Naive thymus-derived CD4-positive, alpha-beta T cell (primary cell): ENCODE measurements at places on chromosomes 5 and 9. TPM values are rescaled to one million over a fixed set of nuclear protein-coding genes. Genes with fewer than 3 reads are reported as not detected.

DNA sequence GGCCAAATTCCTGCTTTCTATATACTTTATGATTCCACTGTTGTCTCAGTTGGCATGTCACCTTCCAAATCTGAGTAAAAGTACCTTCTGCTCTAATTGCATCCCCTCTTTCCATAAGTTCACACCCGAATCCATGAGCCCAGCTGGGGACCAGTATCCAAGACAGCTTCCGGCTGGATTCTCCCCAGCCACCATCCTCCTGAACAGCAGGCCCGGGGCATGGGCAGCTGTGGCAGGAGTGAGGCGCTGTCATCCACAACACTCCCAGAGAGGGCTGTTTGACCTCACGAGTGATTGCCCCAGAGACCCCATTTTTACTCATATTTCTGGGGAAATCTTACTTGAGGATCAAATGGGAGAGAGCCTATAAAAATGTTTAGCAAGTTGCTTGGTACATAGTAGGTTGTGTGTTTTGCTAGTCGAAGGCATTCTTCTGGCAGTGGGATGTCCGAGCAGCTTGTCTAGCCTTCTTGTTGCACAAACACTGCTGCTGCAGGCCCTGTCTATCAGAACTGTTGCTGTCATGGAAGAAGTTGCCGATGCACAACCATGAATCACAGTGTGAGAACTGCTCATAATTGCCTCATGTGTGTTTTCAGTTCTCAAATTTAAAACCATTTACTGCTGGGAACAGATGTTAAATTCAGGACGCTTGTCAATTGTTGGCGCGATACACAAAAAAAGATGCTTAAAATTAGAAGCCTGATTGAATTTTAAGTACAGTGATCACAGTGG is 93.8 kb downstream of the HSPA4 start:
- no peaks in the 10 kb centered on the region for H3K27me3 ChIP-seq
- no peak overlapping the region for H3K27ac ChIP-seq
- no peaks in the 10 kb centered on the region for H3K36me3 ChIP-seq

DNA sequence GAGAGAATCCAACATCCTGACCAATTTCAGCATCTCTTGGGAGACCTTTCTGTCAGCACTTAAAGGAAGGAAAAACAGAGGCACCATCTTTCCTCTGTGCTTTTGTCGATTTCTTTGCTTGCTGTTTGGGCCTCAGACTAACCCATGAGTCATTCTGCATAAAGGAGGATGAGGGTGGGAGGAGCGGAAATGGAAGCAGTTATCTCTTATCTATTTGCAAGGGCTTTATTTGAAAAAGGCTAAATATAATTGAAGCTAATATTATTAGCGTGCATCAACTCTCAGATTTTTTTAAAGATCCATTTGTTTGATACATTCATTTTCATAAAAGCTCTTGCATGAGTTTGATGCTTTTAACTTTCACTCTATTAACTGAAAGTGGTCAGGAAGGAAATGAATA is 72.9 kb downstream of the ZNF622 start:
- no peaks in the 10 kb centered on the region for H3K27me3 ChIP-seq
- H3K4me3 ChIP-seq: no peak overlapping the region
- no peaks in the 10 kb centered on the region for H3K4me1 ChIP-seq

GRCh38 chr5:58122848-58123392 is 337.0 kb downstream of the PLK2 start:
- H3K27me3 ChIP-seq: no peaks in the 10 kb centered on the region
- H3K36me3 ChIP-seq: no peaks in the 10 kb centered on the region
- no peak overlapping the region for H3K27ac ChIP-seq
- H3K4me3 ChIP-seq: no peak overlapping the region
- H3K4me1 ChIP-seq: no peaks in the 10 kb centered on the region

- H3K27me3 ChIP-seq: no peaks in the 10 kb centered on the region
- H3K36me3 ChIP-seq: no peaks in the 10 kb centered on the region
- no peak for DNase-seq
- H3K27ac ChIP-seq: no peak overlapping the region
- H3K4me1 ChIP-seq: peaks cover 3% of the 10 kb centered on the region
Measured at GRCh38 chr9:97958812-97959511, 21.0 kb upstream of the HEMGN start.

DNA sequence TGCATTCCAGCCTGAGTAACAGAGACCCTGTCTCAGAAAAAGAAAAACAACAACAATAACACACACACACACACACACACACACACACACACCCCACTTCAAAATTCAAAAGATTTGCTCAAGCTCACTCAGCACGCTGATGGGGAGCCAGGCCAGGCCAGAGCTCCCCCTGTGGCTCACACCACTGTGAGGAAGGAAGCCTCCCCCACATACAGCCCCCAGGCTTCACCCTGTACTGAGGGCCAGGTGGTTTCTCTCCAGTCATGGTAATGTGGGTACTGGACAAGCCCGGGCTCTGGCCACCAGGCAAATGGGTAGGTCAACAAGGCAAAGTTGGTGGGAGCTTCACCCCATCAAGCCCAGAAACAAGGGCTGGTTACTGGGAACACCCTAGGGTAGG is 19.0 kb downstream of the ATOX1 start:
- H3K27ac ChIP-seq: no peak overlapping the region
- H3K4me3 ChIP-seq: no peak overlapping the region
- DNase-seq: no peak
- no peaks in the 10 kb centered on the region for H3K27me3 ChIP-seq
- H3K4me1 ChIP-seq: no peaks in the 10 kb centered on the region
- no peaks in the 10 kb centered on the region for H3K36me3 ChIP-seq

DNA sequence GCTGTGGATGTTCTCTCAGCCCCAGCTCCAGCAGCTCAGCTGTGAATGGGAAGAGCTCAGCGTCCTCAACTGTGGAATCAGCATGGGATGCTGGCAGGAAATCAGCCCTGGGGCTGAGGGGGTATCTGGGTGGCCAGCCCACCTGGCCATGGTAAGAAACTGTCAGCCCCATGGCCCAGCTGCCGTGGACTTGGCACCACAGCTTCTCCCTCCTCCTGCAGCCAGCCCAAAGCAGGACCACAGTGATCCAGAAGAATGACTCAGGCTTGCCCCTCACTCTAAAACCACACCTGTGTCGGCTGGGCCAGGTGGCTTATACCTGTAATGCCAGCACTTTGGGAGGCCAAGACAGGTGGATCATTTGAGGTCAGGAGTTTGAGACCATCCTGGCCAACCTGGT is 48.0 kb downstream of the SAR1B start:
- no peaks in the 10 kb centered on the region for H3K27me3 ChIP-seq
- peak overlapping the region; percentile 32 for H3K27ac ChIP-seq
- no peak for DNase-seq
- peaks cover 4% of the 10 kb centered on the region for H3K4me1 ChIP-seq

GRCh38 chr5:132601071-132601728 is 44.4 kb downstream of the RAD50 start:
- H3K27ac ChIP-seq: no peak overlapping the region
- no peaks in the 10 kb centered on the region for H3K4me1 ChIP-seq
- no peak for DNase-seq
- H3K4me3 ChIP-seq: no peak overlapping the region
- H3K27me3 ChIP-seq: no peaks in the 10 kb centered on the region

DNA sequence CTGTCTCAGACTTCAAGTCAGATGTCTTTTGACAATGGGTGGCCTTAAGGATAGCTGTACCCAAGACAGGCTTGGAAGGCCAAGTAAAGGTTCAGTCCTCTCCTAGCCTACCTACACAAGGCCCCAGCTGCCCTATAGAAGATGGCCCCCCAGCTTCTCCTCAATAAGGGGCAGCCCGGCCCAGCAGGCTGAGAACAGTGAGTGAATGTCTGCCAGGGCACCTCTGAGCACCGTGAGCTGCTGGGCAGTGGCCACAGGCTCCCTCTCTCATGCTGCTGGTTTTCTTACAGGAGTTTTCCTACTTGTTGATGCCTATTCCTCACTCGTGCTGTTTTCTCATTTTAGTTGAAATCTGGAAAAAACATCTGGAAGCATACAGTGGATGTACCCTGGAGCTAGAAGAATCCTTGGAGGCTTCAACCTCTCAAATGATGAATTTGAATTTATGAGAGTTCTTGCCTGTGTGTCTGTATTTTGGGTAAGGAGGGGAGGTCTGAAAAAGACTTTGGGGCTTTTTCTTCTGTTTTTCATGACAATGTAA is 40.1 kb downstream of the SECISBP2 start:
- no peaks in the 10 kb centered on the region for H3K27me3 ChIP-seq
- DNase-seq: no peak
- H3K4me3 ChIP-seq: no peak overlapping the region
- peaks cover 17% of the 10 kb centered on the region for H3K36me3 ChIP-seq
- no peaks in the 10 kb centered on the region for H3K4me1 ChIP-seq

GRCh38 chr5:144913661-144914060 is 743.0 kb downstream of the KCTD16 start:
- no peak for DNase-seq
- H3K27ac ChIP-seq: no peak overlapping the region
- no peaks in the 10 kb centered on the region for H3K27me3 ChIP-seq
- no peaks in the 10 kb centered on the region for H3K36me3 ChIP-seq

DNA sequence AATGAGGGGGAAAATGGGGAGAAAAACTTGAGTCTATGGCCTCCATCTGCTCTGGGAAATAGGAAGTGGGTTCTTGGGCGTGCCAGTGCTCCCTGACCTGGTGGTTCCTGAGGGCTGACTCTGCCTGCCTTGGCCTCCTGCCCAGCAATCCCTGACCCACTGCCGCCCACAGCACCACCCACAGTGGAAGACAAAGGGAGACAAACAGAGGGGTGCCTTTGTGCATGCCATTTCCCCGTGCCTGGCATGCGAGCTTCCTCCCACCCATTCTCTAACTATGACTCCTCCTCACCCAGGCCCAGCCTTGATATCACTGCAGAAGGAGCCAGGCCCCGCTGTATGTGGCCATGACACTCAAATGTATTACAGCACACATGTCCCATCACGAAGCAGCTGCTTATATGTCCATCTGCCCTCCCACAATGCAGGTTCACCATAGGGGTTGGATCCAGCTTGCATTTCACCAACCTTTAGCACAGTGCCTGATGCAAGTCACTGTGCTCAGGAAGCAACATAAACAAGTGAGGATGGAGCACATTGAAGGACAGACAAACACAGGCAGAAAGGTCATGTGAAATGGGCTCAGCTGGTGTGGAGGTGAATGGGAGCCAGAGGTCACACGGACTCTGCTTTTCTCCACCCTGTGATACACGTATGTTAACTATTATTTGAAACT is 84.4 kb downstream of the ADRB2 start:
- H3K36me3 ChIP-seq: no peaks in the 10 kb centered on the region
- H3K27ac ChIP-seq: no peak overlapping the region
- H3K27me3 ChIP-seq: no peaks in the 10 kb centered on the region
- H3K4me1 ChIP-seq: peaks cover 5% of the 10 kb centered on the region
- no peak overlapping the region for H3K4me3 ChIP-seq

- H3K4me3 ChIP-seq: no peak overlapping the region
- no peaks in the 10 kb centered on the region for H3K36me3 ChIP-seq
- no peaks in the 10 kb centered on the region for H3K27me3 ChIP-seq
- no peak for DNase-seq
Measured at GRCh38 chr5:113660206-113660605, 146.7 kb downstream of the YTHDC2 start.

- H3K27me3 ChIP-seq: no peaks in the 10 kb centered on the region
- no peaks in the 10 kb centered on the region for H3K36me3 ChIP-seq
- DNase-seq: no peak
- no peak overlapping the region for H3K4me3 ChIP-seq
- no peaks in the 10 kb centered on the region for H3K4me1 ChIP-seq
- no peak overlapping the region for H3K27ac ChIP-seq
Measured at GRCh38 chr9:94623253-94623652, 16.1 kb downstream of the FBP1 start.

The DOCK8 gene
- total RNA-seq: 294 TPM

The HAPLN1 gene
- total RNA-seq: not detected

The LHX2 gene
- total RNA-seq: not detected

The TMEM8B gene
- total RNA-seq: 3.2 and 3.9 TPM in 2 replicates

The PCA3 gene
- total RNA-seq: not detected in 2 replicates

The RGS3 gene
- 7.9 TPM for total RNA-seq

The PCDHB14 gene
- total RNA-seq: not detected

The TAF11L5 gene
- not detected for total RNA-seq

The HTR1A gene
- not detected for total RNA-seq

The LRRC19 gene
- not detected for total RNA-seq

The NEUROG1 gene
- total RNA-seq: not detected
